ENCODE measurements at places on chromosomes 16 and 17.

GRCh38 chr17:76643553-76644148, at the start of gene ST6GALNAC1:
ST6GALNAC1 (minus strand) TSS chr17:76643757; CDS start chr17:76643638, 119 bp downstream.
- DNase-seq, result peak; percentile 21

DNA sequence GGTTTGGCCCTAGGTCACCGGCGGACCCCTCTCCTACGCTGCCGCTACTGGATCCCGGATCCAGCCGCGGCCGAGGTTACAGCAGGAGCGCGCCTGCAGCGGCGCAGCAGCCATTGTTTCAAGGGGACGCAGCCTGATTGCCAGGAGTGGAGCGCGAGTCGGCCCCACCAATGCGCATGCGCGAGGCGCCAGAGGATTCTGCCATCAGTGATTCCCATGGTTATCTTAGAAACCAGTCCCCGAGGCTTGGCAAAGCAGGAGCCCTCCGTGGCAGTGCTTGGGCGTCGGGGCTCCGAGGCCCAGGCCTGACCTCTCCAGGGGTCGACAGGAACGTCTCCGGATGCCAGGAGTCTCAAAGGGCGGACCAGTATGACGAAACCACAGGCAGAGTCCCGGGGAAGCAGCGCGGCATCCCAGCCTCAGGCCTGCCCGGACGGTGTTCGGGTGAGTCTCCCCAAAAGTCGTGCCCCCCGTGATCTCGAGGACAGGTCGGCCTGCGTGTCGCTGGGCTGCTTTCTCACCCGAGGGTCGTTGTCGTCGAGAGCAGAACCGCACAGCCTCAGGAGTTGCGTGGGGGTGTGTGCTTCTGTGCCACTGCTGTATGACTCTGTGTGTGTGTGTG, 608.5 kb downstream of the KCNJ18 start:
- no peak for DNase-seq

DNA sequence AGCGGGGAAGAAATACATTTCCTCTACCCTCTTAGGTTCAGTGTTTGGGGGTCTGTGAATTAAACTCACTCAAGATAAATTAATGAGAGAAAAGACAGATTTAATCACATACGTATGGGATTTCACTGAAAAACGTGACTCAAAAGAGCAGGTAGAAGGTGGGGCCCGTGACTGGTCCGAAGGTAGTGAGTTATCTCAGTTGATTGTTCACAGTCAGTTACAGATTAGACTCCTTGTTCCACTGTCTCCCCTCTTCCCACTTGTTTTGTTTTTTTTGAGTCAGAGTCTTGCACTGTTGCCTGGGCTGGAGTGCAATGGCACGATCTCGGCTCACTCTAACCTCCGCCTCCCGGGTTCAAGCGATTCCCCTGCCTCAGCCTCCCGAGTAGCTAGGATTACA, 301.2 kb downstream of the SEC14L1 start:
- DNase-seq, result no peak

DNA sequence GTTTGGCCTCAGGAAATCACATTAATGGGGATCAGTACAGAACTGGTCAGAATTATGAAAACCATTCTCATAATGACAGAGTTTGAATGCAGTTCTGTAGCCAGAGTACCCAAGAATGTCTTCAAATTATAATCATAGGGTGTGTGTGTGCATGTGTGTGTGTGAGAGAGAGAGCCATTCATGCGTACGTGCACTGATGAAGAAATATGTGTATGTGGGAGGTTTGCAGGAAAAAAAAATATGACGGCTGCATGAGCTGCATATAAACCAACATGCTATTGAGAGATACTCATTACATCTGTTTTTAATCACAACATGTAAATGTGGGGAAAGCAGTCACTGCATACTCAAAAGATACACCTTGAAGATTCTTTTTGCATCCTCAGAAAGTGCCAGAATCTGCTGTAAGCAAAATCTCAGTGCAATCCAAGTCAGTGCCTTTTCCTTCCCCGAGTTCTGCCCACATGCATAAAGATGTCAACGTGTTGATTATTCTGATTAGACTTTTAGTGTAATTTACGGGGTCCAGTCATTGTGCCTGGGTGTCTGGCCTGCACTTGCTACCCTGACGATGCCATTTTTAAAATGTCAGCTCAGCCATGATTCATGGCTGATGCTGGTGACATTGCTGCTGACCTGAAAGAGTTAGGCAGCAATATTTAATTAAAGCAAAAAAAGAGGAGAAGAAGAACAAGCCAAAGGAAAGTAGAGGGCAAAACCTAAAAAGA, 378.7 kb upstream of the ZFHX3 start:
- no peak for DNase-seq

GRCh38 chr16:68469796-68470460, 21.6 kb upstream of the SMPD3 start:
- peak; percentile 12 for DNase-seq

GRCh38 chr16:1283996-1284616, 25.3 kb upstream of the UBE2I start:
- DNase-seq, result no peak

- DNase-seq, result no peak
Measured at GRCh38 chr17:71383091-71383490, 737.7 kb upstream of the SOX9 start.

DNA sequence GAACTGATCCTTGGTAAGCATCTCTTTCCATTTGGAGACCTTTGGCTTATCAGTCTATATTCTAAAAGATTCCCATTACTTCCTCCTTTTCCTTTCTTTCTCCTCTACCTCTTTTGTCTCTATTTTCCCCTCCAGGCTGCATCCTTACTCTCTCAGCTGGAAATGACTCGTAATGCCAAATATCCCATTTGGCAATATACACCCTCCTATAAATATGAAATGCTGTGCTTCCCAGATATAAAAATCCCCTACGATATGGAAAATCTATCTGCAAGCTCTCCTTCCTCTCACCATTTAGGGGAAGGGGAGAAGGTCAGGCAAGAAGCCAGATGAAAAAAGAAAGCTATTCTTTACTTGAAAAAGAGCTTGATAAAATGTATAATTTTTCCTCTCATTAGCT, 39.9 kb downstream of the XPO6 start:
- DNase-seq, result no peak

- DNase-seq, result no peak
Measured at GRCh38 chr16:79862601-79863000, 262.1 kb upstream of the MAF start.

- no peak for DNase-seq
Measured at GRCh38 chr17:12622726-12623125, 43.0 kb upstream of the MYOCD start.

- DNase-seq, result no peak
Measured at GRCh38 chr16:81539759-81540472, 95.3 kb downstream of the CMIP start.

DNA sequence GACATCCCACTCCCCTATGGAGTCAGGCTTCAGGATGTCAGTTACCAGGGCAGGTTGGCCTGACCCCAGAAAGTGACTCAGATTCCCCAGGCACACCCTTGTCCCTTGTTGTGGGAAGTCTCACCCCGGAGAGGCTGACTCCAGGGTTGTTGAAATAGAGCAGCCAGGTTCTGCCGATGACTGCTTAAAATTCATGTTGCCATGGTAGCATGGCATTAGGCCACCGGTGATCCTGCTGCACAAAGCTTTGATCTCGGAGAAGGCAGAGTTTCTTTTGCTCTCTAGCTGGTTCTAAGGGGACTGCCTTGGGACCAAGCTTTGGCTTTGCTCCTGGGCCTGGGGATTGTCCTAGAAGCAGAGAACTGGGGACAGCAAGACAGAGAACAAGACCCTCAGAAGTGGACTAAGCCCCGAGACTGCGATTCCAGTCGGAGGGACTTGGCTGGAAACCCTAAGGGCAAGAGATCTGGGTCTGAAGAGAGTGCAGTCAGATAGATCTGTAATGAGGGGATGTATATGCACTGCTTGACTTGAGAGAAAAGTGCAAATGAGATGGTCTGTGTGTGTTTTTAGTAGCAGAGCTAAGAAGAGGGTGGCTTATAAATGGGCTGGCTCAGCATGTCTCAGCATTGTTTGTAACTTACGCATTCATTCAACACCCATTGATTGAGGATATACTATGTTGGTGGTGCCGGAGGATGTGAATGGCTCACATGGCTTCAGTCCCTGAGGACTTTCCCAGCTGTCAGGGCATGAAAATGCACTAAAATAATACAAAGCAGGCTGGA, 106.9 kb downstream of the RGS9 start:
- DNase-seq, result no peak

GRCh38 chr17:78184868-78185267, 2.0 kb downstream of the TK1 start:
- no peak for DNase-seq

GRCh38 chr17:42002792-42003301, 14.4 kb downstream of the DNAJC7 start:
- no peak for DNase-seq

DNA sequence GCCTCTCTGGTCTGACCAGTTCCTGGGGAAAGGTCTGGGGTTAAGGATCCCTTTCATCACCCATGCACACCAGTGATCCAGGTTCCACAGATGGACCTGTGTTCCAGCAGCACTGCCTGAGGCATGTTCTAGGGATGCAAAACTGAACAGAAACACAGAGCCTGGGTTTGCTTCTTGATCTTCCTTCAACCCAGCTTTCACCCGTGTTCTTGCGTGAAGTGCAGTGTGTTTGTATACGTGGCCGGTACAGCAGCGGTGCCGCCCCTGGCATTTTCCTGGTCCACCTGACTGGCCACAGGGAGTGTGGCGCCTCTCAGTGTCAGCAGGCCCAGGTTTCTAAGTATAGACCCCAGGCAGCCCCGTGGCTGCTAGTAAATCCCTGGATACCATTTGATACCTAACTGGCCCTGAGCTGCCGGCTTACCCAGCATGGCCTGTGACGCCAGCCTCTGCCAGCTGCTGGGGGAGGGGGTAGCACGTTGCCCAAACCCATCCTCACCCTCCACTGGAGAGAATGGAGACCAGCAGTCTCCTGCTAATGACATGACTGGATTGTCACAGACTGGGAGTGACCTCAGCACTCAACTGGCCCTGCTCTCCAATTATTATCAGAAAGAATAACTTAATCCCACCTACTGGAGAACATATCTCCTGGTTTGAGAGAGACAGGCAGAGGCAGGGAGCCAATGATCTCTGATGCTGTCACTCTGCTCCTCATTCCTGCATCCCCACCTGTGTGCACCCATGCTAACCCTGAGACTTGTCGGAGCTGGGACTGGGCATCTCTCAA, 59.2 kb upstream of the LGALS9 start:
- no peak for DNase-seq

- DNase-seq, result no peak
Measured at GRCh38 chr16:49327466-49327865, 45.8 kb upstream of the CBLN1 start.

GRCh38 chr17:60901242-60901641, 223.6 kb downstream of the BCAS3 start:
- no peak for DNase-seq

DNA sequence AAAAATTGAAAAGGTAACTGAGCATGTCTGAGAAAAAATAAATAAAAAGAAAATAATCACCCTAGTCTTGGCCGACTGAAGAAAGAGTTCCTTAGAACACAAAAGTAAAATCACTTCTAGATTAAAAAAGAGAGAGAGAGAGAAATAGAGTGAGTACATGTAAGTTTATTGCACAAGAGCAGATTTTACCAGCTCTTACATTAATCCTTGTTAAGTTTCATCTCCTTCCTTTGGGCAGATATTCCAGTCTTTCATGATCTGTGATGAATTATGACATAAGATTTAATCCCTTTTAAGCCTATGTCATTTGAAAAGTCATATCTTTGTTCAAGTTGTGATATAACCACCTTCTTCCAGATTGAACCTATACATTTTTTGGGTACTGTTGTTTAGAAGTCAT, 54.8 kb downstream of the NFAT5 start:
- DNase-seq, result no peak

DNA sequence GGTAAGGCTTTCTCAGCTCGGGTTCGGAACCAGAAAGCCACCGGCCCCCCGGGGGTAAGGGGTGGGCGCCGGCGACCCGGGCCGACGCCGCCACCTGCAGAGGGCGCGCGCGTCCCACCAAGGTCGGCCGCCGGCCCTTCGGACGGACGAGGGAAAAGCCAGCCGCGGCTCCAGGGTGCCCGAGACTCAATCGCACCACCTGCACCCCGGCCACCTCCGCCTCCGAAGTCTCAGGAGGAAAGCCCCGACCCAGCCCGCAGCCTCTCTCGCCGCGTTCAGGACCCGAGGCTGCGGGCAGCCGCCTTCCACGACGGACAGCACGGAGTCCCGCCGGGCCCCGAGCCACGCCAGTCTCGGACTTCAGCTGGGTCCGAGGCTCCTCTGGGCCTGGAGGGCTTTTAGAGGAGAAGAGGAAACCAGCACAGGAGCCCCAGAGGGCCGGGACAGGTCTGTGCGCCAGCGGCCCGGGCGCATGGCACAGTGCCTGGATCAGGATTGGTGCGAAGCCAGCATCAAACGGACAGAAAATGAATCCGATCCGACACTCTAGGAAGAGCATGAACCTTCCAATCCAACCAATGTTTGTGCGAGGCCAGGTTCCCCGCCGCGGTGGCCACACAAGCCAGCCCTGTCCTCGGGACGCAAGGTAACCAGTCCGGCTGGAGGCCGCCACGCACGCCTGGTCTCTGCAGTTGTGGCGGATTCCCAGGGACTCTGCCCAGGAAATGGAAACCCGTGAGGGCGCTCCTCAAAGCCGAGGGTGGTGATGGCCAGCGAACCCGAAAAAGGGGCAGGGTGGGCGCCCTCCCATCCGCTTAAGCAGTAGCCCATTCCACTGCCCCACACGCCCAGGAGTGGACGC, 6.7 kb downstream of the CBX8 start:
- no peak for DNase-seq

DNA sequence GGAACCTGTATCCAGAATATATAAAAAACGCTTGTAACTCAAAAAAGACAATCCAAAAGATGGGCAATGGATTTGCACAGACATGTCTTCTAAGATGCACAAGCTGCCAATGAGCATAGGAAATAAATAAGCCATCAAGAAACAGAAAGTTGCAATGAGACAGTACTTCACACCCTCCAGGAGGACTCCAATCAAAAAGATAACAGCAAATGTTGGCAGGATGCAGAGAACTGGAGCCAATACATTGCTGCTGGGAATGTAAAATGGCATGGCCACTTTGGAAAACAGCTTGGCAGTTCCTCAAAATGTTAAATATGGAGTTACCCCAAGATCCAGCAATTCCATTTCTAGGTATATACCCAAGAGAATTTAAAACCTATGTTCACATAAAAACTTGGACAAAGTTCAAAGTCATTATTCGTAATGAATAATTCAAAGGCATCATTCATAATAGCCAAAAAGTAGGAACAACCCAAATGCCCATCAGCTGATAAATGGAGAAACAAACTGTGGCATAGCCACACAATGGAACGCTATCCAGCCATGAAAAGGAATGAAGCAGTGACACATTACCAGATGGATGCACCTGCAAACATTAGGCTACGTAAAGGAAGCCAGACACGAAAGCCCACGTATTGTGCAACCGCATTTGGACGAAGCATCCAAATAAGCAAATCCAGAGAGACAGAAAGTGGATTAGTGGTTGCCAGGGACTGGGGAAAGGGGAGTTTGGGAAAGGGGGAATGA, 25.6 kb downstream of the GGA2 start:
- DNase-seq, result no peak

GRCh38 chr17:19343256-19343630, 19.3 kb downstream of the B9D1 start:
- no peak for DNase-seq

GRCh38 chr17:20191056-20191455, 181.9 kb downstream of the SPECC1 start:
- DNase-seq, result no peak

GRCh38 chr17:32995416-32996045, 3.9 kb downstream of the SPACA3 start:
- DNase-seq, result no peak

- DNase-seq, result no peak
Measured at GRCh38 chr17:81740395-81740961, 28.4 kb downstream of the SLC25A10 start.
